ENCODE measurements at places on chromosomes 7 and 10. TPM values are rescaled to one million over a fixed set of nuclear protein-coding genes. Genes with fewer than 3 reads are reported as not detected.

Gene DRGX
- 0.11 TPM for total RNA-seq

Gene SH2D4B
- total RNA-seq, result not detected

Gene OR9A2
- not detected for total RNA-seq

Gene SLC29A4
- total RNA-seq, result 23.4 TPM

Gene NAT16
- not detected for total RNA-seq

Gene HOXA6
- total RNA-seq, result 20.0 TPM

Gene AEBP1
- 20.1 TPM for total RNA-seq

Gene GPR26
- total RNA-seq, result not detected

Gene PON1
- total RNA-seq, result not detected

Gene ADAM22
- 4.3 TPM for total RNA-seq

Gene CFAP69
- total RNA-seq, result 3.5 TPM

Gene TAS2R41
- not detected for total RNA-seq

Gene CNPY1
- total RNA-seq, result not detected

Measured in left colon (tissue), 2 donors.